SK-N-MC (cell line): ENCODE measurements at places on chromosomes 16 and 17.

DNA sequence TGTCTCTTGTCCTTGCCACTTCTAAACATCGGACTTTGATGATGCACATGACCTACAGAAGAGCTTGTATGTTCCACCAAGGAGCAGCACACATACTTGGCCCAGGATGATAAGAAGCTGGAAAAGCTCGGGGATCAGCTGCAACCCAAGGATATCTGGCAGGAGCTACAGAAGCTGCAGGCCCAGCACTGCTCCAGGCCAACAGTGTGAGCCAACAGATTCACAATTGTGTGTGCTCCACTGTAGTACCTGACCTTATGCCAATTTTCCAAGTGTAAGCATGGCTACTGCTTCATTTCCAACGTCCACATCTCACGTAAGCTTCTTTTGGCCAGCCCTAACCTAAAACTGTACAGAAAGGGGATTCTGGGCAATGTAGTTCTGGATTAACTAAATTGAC is 83.4 kb downstream of the COX10 start:
- DNase-seq = no peak

GRCh38 chr17:56165072-56165641 is 11.9 kb downstream of the ANKFN1 start:
- no peak for DNase-seq

DNA sequence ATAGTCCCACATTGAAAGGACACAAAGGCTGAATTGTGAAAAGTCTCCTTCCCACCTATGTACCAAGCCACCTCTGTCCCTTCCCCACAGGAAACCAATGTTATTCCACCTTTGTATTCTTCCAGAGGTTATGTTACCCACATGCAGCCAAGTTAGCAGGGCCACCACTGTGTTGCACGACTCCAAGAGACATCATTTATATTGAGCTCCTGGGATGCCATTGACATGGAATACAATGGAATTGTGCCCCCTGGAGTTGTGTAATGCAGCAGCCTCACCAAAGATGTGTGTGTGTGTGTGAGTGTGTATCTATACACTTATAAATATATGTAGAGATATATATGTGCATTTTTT is 21.6 kb upstream of the MSI2 start:
- DNase-seq = no peak

GRCh38 chr16:19748389-19749168 is 30.5 kb downstream of the IQCK start:
- no peak for DNase-seq

DNA sequence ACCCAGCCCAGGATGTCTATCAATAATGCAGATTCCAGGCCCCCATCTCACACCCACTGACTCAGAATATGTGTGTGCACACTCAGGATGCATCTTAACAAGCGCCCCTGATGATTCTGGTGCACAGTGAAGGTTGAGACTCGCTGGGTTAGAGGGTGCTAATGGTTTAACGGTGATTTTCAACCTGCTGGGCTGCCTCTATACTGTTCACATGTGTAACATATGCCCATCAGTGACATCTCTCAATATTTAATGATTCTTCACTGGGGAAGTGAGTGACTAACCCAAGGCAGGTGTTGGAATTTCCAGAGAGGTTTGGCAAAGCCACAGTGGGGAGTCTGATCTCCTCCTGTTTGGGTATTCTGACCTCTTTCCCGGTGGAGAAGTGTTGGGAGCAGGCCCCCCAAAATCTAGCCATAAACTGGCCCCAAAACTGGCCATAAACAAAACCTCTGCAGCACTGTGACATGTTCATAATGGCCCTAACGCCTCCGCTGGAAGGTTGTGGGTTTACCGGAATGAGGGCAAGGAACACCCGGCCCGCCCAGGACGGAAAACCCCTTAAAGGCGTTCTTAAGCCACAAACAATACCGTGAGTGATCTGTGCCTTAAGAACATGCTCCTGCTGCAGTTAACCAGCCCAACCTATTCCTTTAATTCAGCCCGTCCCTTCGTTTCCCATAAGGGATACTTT is 4.1 kb upstream of the DOC2B start:
- no peak for DNase-seq

- DNase-seq = no peak
These were observed 29.0 kb downstream of the N4BP1 start for GRCh38 chr16:48580925-48581500.

- DNase-seq = no peak
These were observed 32.5 kb downstream of the MARF1 start for GRCh38 chr16:15610369-15610871.

- DNase-seq = no peak
These were observed 23.6 kb upstream of the ABR start for GRCh38 chr17:1203111-1203966.

DNA sequence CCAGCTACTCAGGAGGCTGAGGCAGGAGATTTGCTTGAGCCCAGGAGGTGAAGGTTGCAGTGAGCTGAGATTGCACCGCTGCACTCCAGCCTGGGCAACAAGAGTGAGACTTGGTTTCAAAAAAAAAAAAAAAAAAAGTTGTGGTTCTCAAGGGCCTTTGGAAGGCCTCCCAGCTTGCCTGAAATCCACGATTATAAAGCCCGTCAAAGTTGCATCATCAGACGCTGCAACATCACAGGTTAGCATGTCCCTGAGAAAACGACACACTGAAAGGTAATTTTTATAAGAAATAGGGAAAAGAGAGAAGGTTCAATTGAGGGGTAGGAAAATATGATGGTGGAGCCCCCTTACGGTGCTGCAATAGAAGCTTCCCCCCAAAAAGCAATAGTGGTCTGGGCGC is 4.6 kb upstream of the LYZL6 start:
- no peak for DNase-seq

- no peak for DNase-seq
These were observed 45.2 kb downstream of the HYDIN start for GRCh38 chr16:71185347-71185746.

DNA sequence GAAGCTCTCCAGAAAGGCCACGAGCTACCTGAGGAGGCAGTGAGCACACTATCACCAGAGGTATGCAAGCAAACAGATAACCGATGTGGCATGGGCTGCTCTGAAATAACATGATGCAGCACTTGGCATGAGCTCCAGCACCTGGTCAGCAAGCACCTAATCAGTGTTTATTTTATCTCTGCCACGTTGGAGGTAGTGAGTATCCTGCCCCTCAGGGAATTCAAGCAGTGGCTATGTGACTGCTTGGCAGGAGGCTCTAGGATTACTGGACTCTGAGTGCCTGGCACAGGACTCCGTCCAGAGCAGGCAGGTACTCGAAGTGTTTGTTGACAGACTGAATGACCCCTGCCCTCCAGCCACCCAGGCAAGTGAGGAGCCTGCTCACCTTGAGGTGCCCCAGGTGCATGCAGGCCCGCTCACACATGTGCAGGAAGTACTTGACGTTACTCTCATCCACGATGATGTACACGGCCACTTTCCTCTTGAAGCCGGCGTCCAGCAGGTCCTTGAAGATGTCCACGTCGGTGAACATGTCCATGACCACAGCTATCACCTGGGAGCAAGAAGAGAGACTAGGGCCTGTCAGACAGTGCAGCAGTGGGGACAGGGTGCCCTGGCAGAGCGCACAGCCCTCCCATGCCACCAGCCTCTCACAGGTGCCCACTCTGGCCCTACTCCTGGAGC is 16.6 kb downstream of the FAM83G start:
- DNase-seq = no peak
